ENCODE measurements at places on chromosomes 1 and 21.

GRCh38 chr1:17205652-17206051 lies 724 bp downstream of the PADI1 start:
- no peak for DNase-seq

GRCh38 chr1:66330722-66331141 lies 203.2 kb upstream of the SGIP1 start:
- DNase-seq = no peak

GRCh38 chr1:27966402-27967105 lies 6.8 kb downstream of the XKR8 start:
- DNase-seq = no peak

DNA sequence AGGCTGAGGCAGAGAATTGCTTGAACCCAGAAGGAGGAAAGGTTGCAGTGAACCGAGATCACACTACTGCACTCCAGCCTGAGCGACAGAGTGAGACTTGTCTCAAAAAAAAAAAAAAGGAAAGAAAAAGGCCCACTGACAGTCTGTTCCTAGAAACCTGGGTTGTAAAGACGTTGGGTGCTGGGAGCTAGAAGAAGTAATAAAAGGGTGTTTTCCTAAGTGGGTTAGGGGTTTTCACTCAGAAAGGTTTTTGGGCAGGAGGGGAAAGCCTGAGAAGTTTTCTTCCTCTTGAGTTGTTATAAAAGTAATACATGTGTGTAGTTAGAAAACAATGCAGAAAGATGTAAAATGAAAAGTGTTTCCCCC lies 25.4 kb downstream of the CELA3A start:
- no peak for DNase-seq

- DNase-seq = no peak
Observed at GRCh38 chr1:21012937-21013336, 163.8 kb downstream of the EIF4G3 start.

- DNase-seq = no peak
Observed at GRCh38 chr1:218467101-218468072, 122.3 kb downstream of the TGFB2 start.

DNA sequence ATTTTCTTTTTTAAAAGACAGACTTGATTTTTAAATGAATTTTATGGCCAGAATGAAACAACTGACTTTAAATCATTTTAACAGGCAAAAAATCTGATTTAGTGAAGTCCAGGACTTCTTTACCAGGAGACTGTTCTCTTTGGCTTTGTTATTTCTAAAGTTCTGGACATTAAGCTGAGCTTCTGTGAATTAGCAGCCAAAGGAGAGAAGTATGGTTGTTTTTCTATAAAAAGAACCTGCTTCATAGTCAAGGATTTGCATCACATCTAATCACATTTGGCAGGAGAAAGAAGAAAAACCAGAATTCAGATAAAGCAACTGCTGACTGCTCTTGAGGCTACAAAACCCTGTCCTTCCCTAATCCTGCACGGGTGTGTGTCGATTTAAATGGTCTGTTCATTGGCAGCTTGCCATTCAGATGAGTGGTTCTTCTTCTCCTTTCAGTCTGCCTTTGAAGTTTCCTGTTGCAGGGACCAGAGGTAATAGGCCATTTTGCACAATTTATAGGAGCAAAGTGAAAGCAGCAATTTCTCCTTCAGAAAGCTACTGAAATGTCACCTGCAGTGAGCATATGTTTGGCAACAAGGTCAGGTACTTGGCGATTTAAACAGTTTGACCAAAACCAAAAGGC lies 215.4 kb downstream of the OLFM3 start:
- DNase-seq = no peak

GRCh38 chr1:30780409-30780808 lies 22.8 kb upstream of the LAPTM5 start:
- DNase-seq = no peak

DNA sequence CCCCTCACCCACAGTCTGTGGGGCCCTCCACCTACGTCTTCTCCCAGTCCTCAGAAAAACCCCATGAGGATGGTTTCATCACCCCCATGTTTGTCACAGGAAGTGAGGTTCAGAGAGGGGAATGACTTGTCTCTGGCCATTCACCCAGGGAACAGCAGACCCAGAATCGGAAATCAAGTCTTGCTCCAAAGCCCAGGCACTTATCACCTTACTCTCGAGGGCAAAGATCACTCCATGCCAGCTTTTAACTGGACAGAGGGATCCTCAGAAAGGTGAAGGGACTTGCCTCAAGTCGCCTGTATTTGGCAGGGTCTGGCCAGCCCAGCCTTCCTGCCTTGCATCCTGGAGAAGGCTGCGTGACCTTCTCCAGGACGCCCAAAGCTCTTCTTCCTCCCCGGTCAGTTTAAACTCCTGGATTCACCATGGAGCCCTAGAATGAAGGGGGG lies 57.9 kb upstream of the SSBP3 start:
- DNase-seq = no peak

DNA sequence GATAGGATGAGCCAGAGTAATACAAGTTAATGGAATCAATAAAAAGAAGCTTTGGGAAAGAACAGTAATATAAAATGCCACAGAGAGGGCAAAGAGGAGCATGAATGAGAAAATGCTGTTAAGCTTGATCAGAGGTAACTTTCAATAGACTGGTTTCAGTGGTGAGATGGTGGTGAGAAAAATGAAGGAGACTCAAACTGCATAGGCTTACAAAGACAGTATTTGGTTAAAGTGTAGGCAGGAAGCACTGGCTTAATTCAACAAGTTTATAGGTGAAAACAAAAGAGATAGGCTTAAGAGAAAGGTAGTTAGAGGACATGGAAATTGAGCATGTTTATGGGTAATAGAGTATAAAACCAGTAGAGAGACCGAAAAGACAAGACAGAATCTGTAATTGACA lies 298.6 kb upstream of the ADAMTS5 start:
- DNase-seq = no peak

DNA sequence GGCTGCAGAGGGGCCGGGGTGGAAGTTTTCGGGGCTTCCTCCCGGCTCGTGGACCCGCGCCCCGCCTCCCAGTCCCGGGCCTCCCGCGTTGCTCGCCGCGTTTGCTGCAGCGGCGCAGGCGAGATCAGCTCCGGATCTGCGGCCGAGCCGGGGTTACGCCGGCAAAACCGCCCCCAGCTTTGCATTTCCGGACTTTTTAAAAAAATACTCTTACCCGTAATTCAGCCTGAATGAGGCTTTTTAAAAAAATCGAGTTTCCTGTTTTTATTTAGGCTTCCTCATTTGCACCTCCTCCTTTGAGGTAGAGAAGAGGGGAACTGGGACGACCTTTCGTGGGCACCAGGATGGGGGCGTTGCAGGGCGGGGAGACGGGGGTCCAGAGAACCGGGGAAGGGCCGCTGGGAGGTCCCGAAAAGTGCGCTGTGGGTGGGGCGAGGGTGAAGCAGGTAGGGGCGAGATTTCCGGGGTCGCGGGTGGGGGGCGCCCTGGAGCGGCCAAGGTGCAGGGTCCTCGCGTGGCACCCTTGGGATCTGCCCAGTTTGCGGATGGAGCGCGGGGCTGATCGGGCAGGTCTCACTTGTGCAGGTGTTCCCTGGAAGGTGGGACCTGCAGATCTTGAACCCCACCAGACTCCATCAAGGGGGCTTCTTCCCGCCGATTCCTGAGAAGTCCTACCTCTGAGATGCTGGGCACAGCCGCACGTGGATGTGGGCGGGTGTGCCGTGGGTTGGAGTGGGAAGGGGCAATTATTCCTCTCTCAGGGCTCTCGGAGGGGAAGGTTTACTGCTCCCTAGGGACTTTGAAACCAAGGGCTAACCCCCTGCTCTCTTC lies 1.1 kb downstream of the PIK3CD start:
- no peak for DNase-seq

GRCh38 chr1:173280899-173281660 lies 73.9 kb upstream of the TNFSF4 start:
- no peak for DNase-seq

DNA sequence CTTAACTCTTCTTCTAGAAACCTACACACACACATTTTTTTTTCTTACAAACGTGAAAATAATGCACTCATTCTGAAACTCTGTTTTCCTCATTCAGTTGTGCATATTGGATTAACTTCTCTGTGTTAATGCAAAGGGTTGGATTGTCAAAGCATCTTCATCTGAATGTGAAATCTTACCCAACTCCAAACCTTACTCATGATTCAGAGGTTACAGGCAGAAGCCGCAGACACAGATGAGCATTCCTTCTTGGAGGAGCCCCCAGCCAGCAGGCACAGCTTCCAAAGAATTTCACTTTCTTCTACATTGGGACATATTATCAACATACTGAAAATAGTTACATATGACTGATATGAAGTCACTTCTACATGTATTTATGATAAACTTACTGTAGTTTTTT lies 15.7 kb downstream of the PATJ start:
- no peak for DNase-seq

- no peak for DNase-seq
Observed at GRCh38 chr1:50605186-50605875, 182.1 kb upstream of the DMRTA2 start.

- DNase-seq = no peak
Observed at GRCh38 chr1:222813866-222814535, 838 bp upstream of the DISP1 start.

DNA sequence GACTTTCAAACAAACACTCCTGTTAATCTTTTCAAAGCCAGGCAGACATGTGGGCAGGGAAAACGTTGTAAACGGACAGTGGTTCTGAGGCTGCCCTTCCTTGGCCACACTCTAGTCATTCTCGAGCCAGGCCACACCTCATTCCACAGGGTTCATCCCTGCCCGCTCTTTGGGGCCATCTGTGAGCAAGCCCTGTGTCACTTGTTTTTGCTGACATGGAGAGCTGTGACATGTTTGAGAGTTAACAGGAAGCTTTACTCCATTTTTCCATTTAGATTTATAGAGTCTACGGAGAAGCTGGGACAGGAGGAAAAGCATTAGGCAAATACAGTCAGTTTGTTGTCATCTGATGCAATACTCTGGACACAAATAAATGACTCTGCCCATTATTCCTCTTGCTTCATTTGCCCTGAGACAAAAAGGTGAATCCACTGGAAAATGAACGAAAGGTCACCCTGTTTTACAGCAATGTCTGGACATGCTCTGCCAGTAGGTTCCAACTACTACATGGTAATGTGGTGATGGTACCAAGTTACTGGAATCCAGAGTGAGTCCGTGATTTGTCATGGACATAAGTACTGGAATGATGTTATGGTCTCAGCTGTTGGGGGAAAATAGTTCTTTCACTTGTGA lies 126.9 kb downstream of the CLIC6 start:
- no peak for DNase-seq

- DNase-seq = no peak
Observed at GRCh38 chr1:164183854-164184635, 374.9 kb upstream of the PBX1 start.

- DNase-seq = no peak
Observed at GRCh38 chr1:118317842-118318614, 133.0 kb upstream of the SPAG17 start.

- DNase-seq = no peak
Observed at GRCh38 chr1:101548376-101548775, 311.6 kb downstream of the S1PR1 start.

DNA sequence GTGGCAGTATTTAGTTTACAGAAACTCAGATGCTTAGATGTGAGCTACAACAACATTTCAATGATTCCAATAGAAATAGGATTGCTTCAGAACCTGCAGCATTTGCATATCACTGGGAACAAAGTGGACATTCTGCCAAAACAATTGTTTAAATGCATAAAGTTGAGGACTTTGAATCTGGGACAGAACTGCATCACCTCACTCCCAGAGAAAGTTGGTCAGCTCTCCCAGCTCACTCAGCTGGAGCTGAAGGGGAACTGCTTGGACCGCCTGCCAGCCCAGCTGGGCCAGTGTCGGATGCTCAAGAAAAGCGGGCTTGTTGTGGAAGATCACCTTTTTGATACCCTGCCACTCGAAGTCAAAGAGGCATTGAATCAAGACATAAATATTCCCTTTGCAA lies 59.7 kb upstream of the ZNF326 start:
- DNase-seq = no peak

- no peak for DNase-seq
Observed at GRCh38 chr21:35368326-35368725, 319.2 kb upstream of the RUNX1 start.

GRCh38 chr1:231337043-231337471 lies 595 bp downstream of the EXOC8 start:
- no peak for DNase-seq

DNA sequence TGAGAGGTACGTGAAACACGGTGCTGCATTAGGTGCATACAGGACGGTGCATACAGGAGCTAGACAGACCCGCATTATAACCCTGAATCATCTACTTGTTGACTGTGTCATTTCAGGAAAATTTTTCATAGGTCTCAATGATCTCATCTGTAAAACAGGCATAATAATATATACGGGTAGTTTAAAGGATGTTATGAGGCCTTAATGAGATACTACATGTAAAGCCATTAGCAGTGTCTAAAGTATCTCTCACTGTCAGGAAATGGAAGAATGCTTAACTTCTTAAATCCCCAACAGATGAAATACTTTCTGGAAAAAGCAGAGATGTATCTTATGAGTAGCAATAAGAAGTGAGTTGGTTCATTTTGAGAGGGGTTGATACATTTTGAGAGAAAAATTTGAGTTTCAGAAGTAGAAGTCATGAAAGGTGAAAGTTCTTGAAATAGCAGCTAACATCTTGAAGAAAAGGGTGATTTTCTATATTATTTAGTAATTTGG lies 669.6 kb downstream of the PTPRC start:
- no peak for DNase-seq

DNA sequence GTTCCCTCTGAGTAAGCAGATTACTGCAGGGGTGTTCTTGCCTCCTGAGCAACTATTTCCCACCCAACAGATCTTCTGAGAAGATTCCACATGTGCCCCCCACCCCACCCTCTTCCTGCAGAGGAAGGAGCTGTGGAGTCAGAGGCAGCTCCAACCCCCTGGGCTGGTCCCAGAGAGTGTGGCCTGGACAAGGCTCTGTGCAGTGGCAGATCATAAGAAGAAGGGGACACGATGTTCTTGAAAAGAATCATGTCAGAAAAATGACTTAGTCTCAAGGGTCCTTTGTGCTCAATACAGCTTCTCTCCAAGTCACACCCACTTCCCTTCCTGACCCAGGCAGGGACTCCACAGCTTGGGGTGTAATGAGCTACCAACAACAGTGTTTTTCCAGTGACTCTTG lies 95.2 kb downstream of the SYF2 start:
- DNase-seq = no peak

DNA sequence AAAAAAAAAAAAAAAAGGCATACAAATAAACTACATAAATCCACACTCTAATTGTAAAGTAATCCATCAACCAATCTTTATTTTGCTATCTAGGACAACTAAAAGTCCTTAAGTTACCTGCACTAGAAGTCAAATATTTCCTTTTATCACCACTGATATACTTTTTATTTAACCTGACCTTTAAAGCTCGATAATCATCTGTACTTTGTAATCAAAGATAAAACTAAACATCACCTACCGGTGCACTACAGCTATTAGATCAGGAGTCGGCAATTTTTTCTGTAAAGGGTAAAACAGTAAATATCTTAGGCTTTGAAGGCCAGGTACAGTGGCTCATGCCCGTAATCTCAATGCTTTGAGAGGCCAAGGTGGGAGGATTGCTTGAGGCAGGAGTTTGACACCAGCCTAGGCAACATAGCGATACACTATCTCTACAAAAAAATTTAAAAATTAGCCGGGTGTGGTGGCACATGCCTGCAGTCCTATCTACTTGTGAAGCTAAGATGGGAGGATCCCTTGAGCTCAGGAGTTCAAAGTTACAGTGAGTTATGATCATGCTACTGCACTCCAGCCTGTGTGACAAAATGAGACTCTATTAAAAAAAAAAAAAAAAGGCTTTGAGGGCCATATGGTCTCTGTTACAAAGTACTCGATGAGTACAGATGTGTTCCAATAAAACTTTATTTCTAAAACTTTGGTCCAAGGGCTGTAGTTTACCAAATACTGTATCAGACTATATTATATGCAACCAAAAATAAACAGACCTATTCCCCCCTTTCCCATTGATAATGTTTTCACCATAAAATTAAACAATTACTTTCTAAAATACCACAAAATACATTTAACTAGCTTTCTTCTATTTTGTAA lies 47.1 kb downstream of the TESK2 start:
- DNase-seq = no peak
